Pancreas (tissue), 10 donors: ENCODE measurements at places on chromosomes 6 and 20. TPM values are rescaled to one million over a fixed set of nuclear protein-coding genes. Genes with fewer than 3 reads are reported as not detected.
A peak's percentile ranks its signal among the peaks of the same experiment; 100 is the strongest.

Gene SAMD3
- total RNA-seq = 1.1 TPM

Gene THEMIS
- 0.19 TPM for total RNA-seq

GRCh38 chr20:47971058-47971791 lies 185.9 kb upstream of the SULF2 start:
- no peak for DNase-seq
- H3K36me3 ChIP-seq = no peaks in the 10 kb centered on the region
- H3K27ac ChIP-seq = no peak overlapping the region
- no peaks in the 10 kb centered on the region for H3K4me1 ChIP-seq
- no peak overlapping the region for H3K4me3 ChIP-seq
- H3K27me3 ChIP-seq = no peaks in the 10 kb centered on the region

DNA sequence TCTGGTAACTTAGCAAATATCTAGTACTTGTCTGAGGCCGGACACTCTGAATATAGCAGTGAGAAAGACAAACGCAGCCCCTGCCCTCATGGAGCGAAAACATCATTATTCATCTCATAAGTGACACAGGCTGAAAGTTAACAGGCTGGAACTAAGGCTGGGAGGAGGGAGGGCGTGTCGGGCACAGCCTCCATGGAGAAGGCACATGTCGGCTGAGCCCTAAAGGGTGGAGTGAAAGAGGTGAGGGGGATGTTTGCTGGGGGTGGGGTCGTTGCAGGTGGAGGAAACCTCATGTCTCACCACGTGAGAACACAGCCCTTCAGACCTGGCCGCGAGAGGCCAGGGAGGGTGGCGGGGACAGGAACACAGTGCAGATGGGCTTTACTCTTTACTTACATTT lies 108.8 kb upstream of the FOXC1 start:
- H3K27ac ChIP-seq = no peak overlapping the region
- H3K4me3 ChIP-seq = no peak overlapping the region
- DNase-seq = no peak
- no peaks in the 10 kb centered on the region for H3K4me1 ChIP-seq

- DNase-seq = no peak
- H3K36me3 ChIP-seq = no peaks in the 10 kb centered on the region
- H3K27ac ChIP-seq = no peak overlapping the region
Measured at GRCh38 chr6:120129228-120129627, 779.7 kb upstream of the MAN1A1 start.

DNA sequence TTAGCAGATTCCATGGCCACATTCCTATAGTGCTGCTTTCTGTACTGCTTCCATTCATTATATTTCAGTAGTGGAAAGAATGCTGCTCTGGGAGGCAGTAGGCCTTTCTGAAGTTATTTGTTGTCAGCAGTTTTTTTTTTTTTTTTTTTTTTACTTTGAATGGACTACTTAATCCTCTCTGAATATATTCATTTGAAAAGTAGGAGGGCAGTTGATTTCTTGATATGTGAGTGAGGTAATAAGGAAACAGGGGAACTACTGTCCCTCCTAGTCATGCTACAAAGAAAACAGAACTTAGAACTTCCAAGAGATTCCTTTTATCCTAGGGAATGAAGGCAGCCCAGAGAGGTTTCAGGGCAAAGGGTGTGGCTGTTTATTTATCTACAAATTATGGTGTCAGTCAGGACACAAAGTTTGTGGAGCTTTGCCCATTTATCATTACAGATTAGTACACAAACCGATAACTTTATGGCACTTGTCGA lies 155.9 kb downstream of the JARID2 start:
- H3K4me1 ChIP-seq = no peaks in the 10 kb centered on the region
- H3K4me3 ChIP-seq = no peak overlapping the region
- DNase-seq = no peak
- no peak overlapping the region for H3K27ac ChIP-seq

GRCh38 chr6:14241255-14242070 lies 123.9 kb downstream of the CD83 start:
- no peak for DNase-seq
- H3K4me3 ChIP-seq = no peak overlapping the region
- H3K27me3 ChIP-seq = no peaks in the 10 kb centered on the region

DNA sequence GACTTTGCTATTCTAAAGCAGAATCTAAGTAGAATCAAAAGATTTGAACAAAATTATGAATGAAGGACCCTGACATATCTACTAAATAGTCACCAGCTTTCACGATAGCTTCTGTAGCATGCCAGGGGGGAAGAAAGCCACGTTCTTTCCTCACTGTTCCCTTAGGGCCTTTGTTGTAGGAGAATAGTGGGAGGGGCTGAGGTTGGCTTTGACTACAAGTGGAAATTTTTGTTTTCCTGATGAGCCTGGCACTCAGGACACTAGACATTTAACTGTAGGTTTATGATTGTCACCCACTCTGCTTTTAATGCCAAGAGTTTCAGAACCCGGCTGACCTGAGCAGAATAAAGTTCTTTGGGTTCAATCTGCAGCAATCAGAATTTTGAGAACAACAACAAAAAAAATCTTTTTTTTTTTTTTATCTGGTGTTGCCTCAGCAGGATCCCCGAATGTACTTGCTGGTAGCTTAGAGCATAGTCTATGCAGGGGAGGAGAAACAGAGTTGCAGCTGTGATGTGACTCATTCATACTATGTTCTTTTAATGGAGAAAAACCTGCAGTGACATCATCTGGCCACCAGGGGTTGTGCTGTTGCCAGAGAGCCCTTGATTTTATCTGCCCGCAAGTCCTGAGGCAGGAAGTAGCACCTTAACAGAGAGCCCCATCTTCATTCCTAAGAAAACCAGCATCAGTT lies 38.5 kb downstream of the TPD52L1 start:
- H3K4me1 ChIP-seq = peaks cover 17% of the 10 kb centered on the region
- peak; percentile 54 for DNase-seq
- no peaks in the 10 kb centered on the region for H3K27me3 ChIP-seq
- no peak overlapping the region for H3K27ac ChIP-seq
- no peaks in the 10 kb centered on the region for H3K36me3 ChIP-seq

DNA sequence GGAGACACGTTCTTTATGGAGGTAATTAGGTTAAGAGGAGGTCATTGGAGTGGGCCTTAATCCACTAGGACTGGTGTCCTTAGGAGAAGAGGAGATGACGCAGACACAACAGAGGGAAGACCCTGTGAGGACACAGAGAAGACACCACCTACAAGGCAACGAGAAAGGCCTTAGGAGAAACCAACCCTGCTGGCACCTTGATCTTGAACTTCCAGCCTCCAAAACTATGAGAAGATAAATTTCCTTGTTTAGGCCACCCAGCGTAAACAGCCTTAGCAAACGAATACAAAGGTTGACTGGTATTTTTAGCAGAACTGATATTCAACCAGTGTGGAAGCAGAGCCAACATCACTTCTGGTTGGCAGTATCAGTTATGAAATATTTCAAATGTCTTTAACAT lies 75.2 kb downstream of the GFOD1 start:
- H3K27ac ChIP-seq = no peak overlapping the region
- H3K4me3 ChIP-seq = no peak overlapping the region
- H3K36me3 ChIP-seq = no peaks in the 10 kb centered on the region
- H3K27me3 ChIP-seq = no peaks in the 10 kb centered on the region
- H3K4me1 ChIP-seq = peaks cover 18% of the 10 kb centered on the region
- no peak for DNase-seq

DNA sequence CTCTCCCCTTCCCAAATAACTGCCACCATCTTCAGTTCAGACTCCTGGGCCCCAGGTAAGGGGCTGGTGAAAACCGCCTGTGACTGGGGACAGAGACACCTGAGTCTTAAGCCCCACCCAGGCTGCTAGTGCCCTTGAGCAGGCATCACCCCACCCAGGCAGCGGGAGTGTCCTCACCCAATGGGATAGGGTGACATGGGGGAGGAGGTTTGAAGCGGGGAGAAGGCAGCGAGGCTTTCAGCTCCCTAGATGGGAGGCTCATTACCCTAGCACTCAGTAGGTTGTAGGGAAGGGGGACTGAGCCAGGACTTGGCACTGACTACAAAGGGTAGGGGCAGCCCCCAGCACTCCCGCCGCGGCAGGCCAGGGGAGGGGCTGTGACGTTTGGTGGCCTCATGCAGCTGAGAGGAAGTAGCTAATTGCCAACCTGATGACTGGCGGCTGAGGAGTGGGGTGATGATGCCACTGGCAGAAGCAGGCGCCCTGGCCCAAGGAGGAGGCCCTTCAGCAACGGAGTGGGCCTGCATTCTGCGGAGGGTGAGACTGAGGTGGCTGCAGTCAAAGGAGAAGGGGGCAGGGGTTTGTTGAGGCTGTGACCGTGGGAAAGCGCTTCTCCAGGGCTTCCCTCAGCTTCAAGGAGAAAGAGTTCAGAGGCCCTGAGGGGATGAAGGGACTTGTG lies 126.9 kb downstream of the MRPL14 start:
- H3K27me3 ChIP-seq = no peaks in the 10 kb centered on the region
- no peaks in the 10 kb centered on the region for H3K36me3 ChIP-seq
- H3K27ac ChIP-seq = no peak overlapping the region
- no peaks in the 10 kb centered on the region for H3K4me1 ChIP-seq
- no peak overlapping the region for H3K4me3 ChIP-seq

DNA sequence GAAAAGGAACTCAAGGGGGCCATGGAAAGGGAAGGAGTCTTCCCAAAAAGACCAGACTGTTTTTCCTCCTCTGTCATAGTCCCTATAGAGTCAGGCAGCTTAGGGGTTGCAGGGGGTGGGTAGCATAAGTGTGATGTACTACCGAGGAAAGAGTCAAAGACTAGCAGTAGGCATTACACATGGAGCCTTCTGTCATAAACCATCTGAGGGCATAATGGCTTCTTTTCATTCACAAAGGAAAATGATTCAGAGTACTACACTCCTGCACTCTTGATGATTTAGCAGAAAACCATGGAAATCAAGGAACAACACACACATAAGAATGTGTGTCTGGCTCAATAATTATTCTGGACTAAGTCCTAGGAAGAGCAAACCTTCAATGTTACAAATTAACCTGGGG lies 14.9 kb downstream of the PLN start:
- H3K27ac ChIP-seq = no peak overlapping the region
- no peak for DNase-seq
- H3K36me3 ChIP-seq = no peaks in the 10 kb centered on the region
- H3K4me1 ChIP-seq = no peaks in the 10 kb centered on the region

DNA sequence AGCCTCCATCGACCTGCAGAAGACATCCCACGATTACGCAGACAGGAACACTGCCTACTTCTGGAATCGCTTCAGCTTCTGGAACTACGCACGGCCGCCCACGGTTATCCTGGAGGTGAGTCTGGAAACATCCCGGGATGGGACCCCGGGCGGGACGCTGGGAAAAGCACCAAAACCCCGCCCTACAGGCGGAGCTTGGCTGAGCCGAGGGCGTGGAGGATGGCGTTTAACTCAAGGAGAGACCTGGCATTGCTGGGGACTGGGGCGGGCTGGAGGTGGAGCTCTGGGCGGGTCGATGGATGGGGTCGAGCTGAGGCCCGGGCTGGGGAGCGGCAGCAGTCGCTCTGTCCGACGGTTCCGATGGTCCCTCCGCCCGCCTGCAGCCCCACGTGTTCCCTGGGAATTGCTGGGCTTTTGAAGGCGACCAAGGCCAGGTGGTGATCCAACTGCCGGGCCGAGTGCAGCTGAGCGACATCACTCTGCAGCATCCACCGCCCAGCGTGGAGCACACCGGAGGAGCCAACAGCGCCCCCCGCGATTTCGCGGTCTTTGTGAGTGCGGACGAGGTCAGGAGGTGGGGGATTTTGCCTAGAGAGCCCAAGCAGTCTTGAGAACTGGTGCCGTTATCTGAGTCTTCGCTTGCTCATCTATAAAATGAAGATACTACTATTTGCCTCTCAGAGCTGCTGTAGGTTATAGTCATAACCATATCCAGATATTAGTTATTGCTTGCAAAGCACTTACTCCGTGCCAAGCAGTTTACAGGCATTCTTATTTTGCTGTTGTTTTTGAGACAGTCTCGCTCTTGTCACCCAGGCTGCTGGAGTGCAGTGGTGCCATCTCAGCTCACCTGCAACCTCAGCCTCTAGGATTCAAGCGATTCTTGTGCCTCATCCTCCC lies 3.8 kb downstream of the SPAG4 start:
- H3K4me3 ChIP-seq = peak overlapping the region; percentile 36
- DNase-seq = peak; percentile 93
- H3K27ac ChIP-seq = no peak overlapping the region

- no peak overlapping the region for H3K27ac ChIP-seq
- no peaks in the 10 kb centered on the region for H3K4me1 ChIP-seq
- no peaks in the 10 kb centered on the region for H3K27me3 ChIP-seq
- peaks cover 3% of the 10 kb centered on the region for H3K36me3 ChIP-seq
- no peak for DNase-seq
- H3K4me3 ChIP-seq = no peak overlapping the region
Measured at GRCh38 chr20:33407251-33407650, 5.9 kb upstream of the CDK5RAP1 start.

DNA sequence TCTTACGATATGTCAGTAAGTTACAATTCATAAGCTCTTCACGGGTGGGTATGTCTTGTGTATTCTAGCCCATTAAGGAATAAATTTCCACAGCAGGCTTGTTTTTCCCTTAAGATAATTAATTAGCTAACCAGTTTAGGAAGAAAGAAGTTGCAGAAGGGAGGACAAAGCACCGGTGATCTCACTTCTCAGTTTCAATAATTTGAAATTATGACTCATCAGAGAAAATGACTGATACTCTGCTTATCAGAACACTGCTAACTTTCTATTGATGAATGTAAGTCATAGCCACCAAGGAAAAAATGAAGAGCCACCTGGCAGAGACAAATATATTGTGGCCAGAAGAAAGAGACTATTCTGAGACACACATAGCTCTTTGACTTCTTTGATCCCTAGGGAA lies 35.0 kb upstream of the ENTPD6 start:
- H3K27me3 ChIP-seq = no peaks in the 10 kb centered on the region
- H3K27ac ChIP-seq = no peak overlapping the region
- H3K4me1 ChIP-seq = peaks cover 12% of the 10 kb centered on the region

- no peaks in the 10 kb centered on the region for H3K36me3 ChIP-seq
- H3K4me1 ChIP-seq = no peaks in the 10 kb centered on the region
- no peaks in the 10 kb centered on the region for H3K27me3 ChIP-seq
- H3K27ac ChIP-seq = no peak overlapping the region
- DNase-seq = no peak
- H3K4me3 ChIP-seq = no peak overlapping the region
Measured at GRCh38 chr6:90445533-90446108, 141.3 kb downstream of the MAP3K7 start.

DNA sequence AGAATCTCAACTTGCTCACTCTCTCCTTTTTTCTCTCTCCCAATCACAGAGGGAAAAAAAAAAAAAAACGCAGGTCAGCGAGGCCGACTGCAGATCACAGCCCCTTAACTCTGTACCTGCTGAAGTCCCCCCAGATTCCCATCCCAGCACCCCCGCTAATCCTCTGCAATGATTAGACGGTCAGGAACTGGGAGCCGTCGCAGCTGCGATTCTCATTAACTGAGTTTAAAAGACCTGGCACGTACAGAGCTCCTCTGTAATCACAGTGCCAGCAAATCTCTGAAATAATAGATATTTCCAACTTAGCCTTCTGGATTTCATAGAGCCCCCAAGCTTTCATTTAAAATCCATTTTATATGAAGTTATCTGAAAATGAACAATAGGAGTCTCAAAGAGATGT lies 84.4 kb downstream of the ANKRD60 start:
- H3K36me3 ChIP-seq = no peaks in the 10 kb centered on the region
- H3K4me1 ChIP-seq = no peaks in the 10 kb centered on the region
- no peak overlapping the region for H3K4me3 ChIP-seq
- no peak for DNase-seq
- no peak overlapping the region for H3K27ac ChIP-seq

- DNase-seq = no peak
Measured at GRCh38 chr6:155578251-155578650, 122.6 kb upstream of the NOX3 start.

- H3K4me3 ChIP-seq = no peak overlapping the region
- no peaks in the 10 kb centered on the region for H3K36me3 ChIP-seq
- DNase-seq = peak; percentile 47
- H3K27me3 ChIP-seq = no peaks in the 10 kb centered on the region
Measured at GRCh38 chr20:62741191-62741691, 32.6 kb downstream of the NTSR1 start.
